ENCODE measurements at places on chromosomes 6 and 20. TPM values are rescaled to one million over a fixed set of nuclear protein-coding genes. Genes with fewer than 3 reads are reported as not detected.

Gene KHDC3L
- polyA plus RNA-seq = not detected

Gene UNC93A
- not detected for polyA plus RNA-seq

Gene LRP11
- polyA plus RNA-seq = 3.5 TPM

Gene CASS4
- 2.7 TPM for polyA plus RNA-seq

Gene SMIM28
- polyA plus RNA-seq = 5.0 TPM

Gene LRRN4
- polyA plus RNA-seq = not detected

Gene PNLDC1
- polyA plus RNA-seq = not detected

Gene WFDC5
- polyA plus RNA-seq = not detected

Gene ISM1
- not detected for polyA plus RNA-seq

Gene EPHA7
- polyA plus RNA-seq = not detected

Gene AARS2
- 9.7 TPM for polyA plus RNA-seq

Gene PSMG4
- polyA plus RNA-seq = 30.0 TPM

Gene SYCP2
- polyA plus RNA-seq = 1.6 TPM

Gene TRIM31
- polyA plus RNA-seq = 92.2 TPM

Gene TPBG
- 0.92 TPM for polyA plus RNA-seq

Gene TGM3
- polyA plus RNA-seq = 3.0 TPM

Gene F13A1
- 45.6 TPM for polyA plus RNA-seq

Gene C20orf202
- 0.13 TPM for polyA plus RNA-seq

Gene FLRT3
- polyA plus RNA-seq = not detected

Gene C6orf52
- polyA plus RNA-seq = not detected

Gene SLC26A8
- 0.10 TPM for polyA plus RNA-seq

Gene ILRUN
- 62.7 TPM for polyA plus RNA-seq

Gene TNNC2
- 10.2 TPM for polyA plus RNA-seq

Gene POU5F1
- polyA plus RNA-seq = not detected

Gene NKX2-2
- 0.23 TPM for polyA plus RNA-seq

Gene SFT2D1
- 49.2 TPM for polyA plus RNA-seq

Gene SCRT2
- polyA plus RNA-seq = not detected

Gene DPPA5
- not detected for polyA plus RNA-seq

Gene TFAP2A
- polyA plus RNA-seq = not detected

Gene SIRT5
- 12.5 TPM for polyA plus RNA-seq

Gene C20orf141
- not detected for polyA plus RNA-seq

Gene EPB41L2
- polyA plus RNA-seq = 42.6 TPM

Gene TBP
- polyA plus RNA-seq = 10.3 TPM

Gene COL19A1
- not detected for polyA plus RNA-seq

Gene CCM2L
- polyA plus RNA-seq = 0.46 TPM

Gene MEP1A
- polyA plus RNA-seq = 45.6 TPM

Gene SASH1
- 10.2 TPM for polyA plus RNA-seq

Data from sigmoid colon (tissue), 7 donors.